Activated naive CD4-positive, alpha-beta T cell treated with anti-CD3 and anti-CD28 coated beads, Interleukin-2, amount 50 U/mL, for 16 hours (primary cell): ENCODE measurements at places on chromosomes 1 and 21.
A peak's percentile ranks its signal among the peaks of the same experiment; 100 is the strongest.

- DNase-seq = no peak
These were observed 30.6 kb downstream of the CDCP2 start for GRCh38 chr1:54122135-54122751.

- DNase-seq = no peak
These were observed 120.6 kb upstream of the LMO4 start for GRCh38 chr1:87208080-87208479.

GRCh38 chr1:48093696-48094528, 96.7 kb upstream of the TRABD2B start:
- peak; percentile 77 for DNase-seq

- no peak for DNase-seq
These were observed 20.2 kb downstream of the COL18A1 start for GRCh38 chr21:45424854-45425795.

- DNase-seq = no peak
These were observed 75.5 kb downstream of the ADAMTS1 start for GRCh38 chr21:26769613-26770188.

DNA sequence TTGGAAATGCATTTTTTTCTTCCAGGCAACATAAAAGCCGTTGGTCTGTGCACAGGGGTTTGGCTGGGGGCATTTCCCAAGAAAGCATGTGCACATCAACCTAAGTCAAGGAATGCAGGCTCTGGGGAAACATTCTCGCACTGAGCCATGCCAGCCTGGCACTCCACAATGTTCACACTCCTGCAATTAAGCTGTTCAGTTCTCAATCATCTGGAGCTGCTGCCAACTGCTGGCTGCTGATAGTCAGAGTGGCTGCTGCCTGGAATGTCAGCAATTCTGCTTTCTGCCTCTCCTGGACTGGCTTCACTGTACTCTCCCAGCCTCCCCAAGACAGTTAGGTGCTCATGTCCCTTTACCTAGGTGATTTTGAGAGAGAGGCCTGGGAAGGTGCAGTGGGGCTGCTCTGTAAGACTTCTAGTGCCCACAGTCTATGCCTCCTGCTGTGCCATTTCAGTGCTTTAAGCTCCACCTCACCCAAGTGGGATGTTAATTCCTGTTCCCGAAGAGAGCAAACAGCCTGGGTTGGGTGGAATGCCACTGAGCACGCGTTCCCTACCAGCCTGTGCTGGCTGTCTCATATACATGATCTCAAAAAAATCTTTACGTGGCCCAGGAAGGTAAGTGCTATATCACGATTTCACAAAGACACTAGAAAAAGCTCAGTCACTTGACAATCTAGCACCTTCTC, 131.7 kb downstream of the BRINP2 start:
- no peak for DNase-seq

DNA sequence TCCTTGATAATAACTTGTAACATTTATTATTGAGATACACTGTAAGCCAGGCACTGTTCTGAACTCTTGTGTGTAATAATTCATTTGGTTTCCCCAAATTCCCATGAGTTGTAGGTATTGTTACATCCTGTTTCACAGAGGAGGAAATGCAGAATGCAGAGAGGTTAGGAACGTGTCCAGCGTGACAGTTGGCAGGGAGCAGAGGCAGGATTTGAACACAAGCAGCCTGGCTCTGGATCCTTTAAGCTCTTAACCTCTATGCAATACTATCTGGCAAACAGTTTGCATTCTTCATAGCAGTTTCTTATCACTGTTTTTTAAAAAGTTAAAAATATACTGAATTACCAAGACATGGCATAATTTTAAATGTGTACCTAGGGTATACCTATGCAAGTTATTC, 30.5 kb downstream of the EEIG2 start:
- no peak for DNase-seq

DNA sequence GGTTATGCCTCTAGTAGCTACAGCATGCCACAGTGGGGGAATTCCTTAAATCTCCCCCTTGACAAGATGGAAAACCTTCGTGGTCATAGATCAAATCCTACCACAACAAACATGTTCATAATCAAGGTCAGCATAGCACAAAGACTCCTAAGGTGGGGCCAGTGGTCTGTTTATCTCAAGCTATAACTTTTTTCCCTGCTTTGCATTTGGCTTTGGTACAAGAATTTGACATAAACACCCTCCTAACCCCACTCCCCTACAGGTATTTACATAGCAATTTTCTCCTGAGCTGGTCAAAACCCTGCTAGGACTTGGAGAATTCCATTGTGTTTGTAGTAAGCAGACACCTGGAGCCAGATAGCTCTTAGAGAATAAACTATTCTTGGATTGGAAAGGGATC, 58.5 kb downstream of the HIVEP3 start:
- DNase-seq = no peak

- no peak for DNase-seq
These were observed 570.3 kb downstream of the LRRIQ3 start for GRCh38 chr1:73627723-73628122.

GRCh38 chr1:86646256-86646655, 58.1 kb upstream of the SH3GLB1 start:
- no peak for DNase-seq

DNA sequence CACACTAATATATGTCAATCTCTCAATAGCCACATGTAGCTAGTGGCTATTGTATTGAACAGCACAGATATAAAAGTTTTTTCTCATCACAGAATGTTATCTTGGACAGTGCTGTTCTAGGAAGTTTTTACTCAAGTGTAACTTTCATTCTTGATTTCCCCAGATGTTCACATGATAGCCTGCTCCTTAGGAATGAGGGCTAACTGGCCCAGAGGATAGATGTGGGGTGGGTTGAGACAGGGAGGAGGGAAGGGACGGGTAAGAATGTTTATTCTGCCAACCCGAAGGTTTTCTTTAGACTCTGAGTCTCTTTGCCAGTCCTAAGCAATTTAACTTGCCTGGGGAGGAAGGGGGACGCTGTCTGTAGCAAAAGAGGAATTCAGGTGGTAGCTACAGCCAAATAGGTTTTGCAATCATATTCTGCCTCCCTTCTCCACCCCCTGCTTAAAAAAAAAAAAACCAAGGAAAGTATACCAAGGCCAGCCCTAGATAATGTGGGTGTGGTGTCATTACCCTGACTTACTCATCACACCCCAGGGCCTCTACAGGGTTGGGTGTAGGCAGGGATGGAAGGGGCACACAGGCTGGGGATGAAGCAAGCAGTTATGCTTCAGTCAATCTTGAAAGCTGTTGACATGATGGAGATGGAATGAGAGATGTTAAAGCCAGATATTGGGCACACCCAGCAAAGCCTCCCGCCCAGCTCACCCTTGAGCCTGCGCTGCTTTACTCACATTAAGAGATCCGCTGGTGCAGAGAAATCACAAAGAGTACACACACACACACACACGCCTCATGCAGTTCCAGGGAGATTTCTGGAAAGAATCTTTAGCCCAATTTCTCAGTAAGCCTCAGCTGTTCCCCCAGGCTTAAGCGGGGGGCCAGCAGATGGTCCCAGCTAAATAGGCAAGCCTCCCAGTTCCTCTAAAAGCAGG, 59.9 kb downstream of the PLXNA2 start:
- no peak for DNase-seq

DNA sequence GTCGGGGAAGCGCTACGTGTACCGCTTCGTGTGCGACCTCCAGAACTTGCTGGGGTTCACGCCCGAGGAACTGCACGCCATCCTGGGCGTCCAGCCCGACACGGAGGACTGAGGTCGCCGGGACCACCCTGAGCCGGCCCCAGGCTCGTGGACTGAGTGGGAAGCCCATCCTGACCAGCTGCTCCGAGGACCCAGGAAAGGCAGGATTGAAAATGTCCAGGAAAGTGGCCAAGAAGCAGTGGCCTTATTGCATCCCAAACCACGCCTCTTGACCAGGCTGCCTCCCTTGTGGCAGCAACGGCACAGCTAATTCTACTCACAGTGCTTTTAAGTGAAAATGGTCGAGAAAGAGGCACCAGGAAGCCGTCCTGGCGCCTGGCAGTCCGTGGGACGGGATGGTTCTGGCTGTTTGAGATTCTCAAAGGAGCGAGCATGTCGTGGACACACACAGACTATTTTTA, 17.1 kb downstream of the ETS2 start:
- DNase-seq = no peak

DNA sequence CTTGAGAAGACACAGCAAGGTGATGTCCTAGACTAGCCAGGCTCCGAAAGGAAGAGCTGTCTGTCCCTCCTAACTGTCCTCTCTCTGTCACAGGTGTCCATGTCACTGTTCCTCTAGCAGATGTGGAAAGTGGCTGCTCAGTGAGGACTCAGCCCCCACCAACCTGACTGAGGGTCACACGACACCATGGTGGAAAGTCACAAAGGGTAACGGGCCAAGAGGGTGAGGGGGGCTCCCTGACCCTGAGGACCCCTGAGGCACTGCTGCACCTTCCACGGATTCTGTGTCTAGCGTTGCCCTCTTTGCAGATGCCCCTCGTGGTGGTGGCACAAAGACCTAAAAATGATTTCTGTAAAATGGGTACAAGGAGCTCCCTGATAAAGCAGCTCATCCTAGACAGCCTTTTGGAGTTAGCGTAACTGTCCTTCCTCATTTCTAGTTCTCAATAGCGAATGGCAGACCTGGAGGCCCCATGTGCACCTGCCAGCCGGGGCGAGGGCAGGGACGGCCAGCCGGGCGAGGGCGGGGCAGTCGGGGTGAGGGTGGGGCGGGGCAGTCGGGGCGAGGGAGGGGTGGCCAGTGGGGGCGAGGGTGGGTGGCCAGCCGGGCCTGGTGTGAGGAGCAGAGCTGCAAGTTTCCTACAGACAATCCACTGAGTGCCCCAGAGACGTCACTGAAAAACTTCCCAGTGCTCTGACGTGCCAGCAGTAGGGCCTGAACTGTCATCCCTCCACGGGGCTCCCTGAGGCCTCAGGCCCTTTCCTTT, 23.4 kb downstream of the POFUT2 start:
- DNase-seq = no peak

DNA sequence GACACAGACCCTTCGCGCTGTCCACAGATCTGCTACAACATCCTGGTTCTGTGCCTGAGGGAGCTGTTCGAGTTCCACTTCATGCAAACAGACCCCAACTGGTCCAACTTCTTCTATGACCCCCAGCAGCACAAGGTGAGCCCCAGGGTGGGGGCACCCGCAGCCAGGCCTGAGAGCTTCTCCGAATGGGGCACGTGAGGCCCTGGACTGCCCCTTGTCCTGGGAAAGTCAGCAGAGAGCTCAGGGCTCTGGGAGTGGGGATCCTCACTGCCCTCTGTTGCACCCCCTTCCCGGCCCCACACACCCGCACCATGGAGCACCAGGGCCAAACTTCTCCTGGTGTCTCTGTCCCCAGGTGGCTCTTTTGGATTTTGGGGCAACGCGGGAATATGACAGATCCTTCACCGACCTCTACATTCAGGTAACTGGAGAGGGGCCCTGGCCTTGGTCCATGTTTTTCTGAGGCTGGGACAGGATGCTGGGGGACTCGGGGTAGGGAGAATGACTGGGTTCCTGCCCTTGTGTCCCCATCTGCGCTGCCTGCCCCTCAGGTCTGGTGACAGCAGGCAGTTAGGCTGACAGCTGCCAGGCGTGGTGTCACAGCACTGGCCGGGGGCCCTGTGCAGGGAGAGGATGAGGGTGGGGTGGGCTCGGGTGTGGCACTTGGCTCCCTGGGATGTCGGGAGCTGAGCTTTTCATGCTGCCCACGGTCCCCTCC, 44.6 kb downstream of the COQ8A start:
- no peak for DNase-seq

- no peak for DNase-seq
These were observed 5.5 kb downstream of the ZBTB18 start for GRCh38 chr1:244056577-244056976.

GRCh38 chr1:93490357-93490756, 42.4 kb downstream of the FNBP1L start:
- DNase-seq = no peak

DNA sequence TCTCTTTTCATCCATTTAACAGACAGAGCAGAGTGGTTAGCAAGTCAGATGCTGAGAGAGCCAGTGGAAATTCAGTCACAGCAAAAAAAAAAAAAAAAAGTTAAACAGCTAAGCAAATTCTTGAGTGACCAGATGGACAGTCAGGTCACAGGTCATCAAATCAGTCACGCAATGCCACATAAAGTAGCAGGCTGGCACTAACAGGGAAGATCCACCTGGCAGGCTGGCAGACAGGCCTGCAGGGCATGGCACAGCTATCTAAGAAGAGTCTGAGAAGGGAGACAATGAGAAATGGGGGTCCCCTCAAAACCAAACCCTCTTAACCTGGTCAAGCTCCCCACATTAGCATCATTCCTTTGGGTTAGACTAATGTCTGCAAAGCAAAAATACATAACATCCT, 371.9 kb downstream of the TTLL7 start:
- no peak for DNase-seq

- DNase-seq = no peak
These were observed 227.1 kb downstream of the KCTD3 start for GRCh38 chr1:215794156-215794555.

DNA sequence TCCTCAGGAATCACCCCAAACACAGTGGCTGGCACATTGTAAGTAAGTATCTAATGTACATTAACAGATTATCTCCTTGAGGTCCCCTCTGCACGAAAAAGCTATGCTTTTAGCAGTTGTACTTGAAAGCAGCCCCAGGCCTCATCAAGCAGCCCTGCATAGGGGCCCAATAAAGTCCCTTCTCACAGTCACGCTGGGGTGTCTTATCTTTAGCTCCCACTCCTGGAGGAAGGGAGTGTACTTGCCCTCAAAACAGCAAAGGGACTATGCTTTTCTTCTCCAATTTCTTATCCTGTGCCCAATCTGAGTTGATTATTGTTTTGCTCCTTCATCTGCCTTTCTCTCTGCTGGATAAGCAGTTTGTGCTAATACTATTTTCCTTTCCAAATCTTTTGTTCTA, 168.8 kb upstream of the PLXNA2 start:
- DNase-seq = no peak

- no peak for DNase-seq
These were observed 12.0 kb upstream of the KCNE2 start for GRCh38 chr21:34351786-34352241.

DNA sequence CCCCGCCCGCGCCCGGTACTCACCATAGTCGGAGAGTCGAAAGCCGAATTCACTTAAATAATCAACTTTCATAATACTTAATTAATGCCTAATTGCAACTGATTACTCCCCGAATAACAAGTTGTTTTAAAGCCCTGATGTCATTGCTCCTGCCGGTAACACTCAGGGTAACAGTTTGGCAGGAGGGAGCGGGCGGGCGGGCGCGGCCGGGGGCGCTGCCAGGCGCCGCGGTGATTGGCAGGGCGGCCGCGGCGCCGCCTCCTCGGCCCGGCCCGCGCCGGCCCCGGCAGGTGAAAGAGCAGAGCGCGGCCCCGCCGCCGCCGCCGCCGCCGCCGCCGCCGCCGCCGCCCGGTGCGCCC, 102.2 kb downstream of the CASZ1 start:
- peak; percentile 67 for DNase-seq

- no peak for DNase-seq
These were observed 74.6 kb upstream of the KCND3 start for GRCh38 chr1:112063781-112064728.

DNA sequence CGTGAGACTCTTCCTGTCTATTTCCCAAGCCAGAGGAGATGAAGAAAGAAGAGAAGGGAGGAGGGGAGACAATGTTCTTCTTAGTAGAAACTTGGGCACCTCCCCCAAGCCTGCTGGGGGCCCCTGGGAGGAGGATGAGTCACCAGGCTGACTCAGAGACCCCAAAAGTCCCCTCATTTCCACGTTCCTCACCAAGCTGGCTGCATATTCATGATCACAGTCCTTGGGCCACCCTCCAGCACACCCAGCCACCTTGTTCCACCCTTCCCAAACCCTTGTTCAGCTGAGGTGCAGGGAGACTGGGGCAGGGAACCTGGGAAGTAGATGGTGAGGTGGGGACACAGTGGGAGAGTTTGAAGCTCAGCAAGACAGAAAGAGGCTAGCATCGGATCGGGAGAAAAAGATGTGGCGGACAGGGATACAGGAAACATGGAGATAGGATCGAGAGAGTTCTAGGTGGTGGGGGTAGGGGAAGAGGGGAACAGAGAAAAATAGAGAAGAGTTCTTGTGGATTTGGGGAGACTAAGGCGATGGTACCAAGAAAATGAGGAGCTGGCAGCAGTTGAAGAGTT, 712 bp downstream of the RAB13 start:
- peak; percentile 68 for DNase-seq
